ENCODE measurements at places on chromosomes 6 and 20.

DNA sequence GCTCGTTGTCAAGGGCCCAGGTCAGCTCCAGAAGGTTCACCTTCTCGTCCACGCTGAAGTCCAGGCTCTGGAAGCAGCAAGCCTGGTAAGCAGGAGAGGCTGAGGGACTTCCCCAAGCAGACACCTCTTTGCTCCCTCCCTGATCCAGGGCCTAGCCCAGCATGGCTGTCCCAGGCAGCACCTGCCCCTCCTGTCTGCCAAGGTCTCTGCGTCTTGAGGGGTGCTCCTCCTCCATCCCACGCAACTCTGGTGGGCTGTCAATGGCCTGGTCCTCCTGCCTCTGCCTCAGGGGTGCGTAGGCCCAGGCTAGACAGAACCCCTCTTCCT lies 87.1 kb downstream of the NINL start:
- DNase-seq, result no peak

GRCh38 chr6:169979873-169980432 lies 228.5 kb downstream of the ERMARD start:
- no peak for DNase-seq

GRCh38 chr6:142207265-142207877 lies 60.3 kb downstream of the VTA1 start:
- peak; percentile 50 for DNase-seq

DNA sequence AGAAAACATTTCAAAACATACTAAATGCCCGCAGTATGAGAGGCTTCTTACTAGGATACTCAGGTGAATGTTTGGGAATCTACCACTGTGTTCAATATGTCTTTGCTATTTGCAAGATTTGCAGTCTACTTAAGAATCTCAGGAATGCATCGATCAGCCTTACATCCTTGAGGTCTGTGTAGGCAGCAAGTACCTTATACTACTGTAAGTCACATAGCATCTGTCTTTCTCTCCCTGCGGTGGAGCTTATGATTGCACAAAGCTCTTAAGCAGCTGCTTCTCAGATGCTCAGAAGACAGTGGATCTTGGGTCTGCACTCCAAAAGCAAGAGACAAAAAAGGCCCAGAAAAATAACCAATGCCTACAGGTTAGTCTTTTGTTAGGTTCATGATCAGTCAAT lies 21.4 kb downstream of the PCSK2 start:
- DNase-seq, result no peak

GRCh38 chr6:26524722-26525370 lies 13.3 kb upstream of the HMGN4 start:
- DNase-seq, result no peak

Data from activated CD4-positive, alpha-beta T cell treated with anti-CD3 and anti-CD28 coated beads, Interleukin-2, Interleukin-6, amounts not matched to agents 100 ng/mL and 50 ng/mL, durations not matched to agents 16 hours and 8 hours (primary cell).